ENCODE measurements at places on chromosomes 1 and 21.

- DNase-seq, result no peak
These were observed 6.8 kb downstream of the BSND start for GRCh38 chr1:55005351-55006140.

GRCh38 chr1:44924835-44925464 is 61.4 kb downstream of the EIF2B3 start:
- DNase-seq, result no peak

- no peak for DNase-seq
These were observed 16.7 kb upstream of the TIAM1 start for GRCh38 chr21:31360717-31361116.

DNA sequence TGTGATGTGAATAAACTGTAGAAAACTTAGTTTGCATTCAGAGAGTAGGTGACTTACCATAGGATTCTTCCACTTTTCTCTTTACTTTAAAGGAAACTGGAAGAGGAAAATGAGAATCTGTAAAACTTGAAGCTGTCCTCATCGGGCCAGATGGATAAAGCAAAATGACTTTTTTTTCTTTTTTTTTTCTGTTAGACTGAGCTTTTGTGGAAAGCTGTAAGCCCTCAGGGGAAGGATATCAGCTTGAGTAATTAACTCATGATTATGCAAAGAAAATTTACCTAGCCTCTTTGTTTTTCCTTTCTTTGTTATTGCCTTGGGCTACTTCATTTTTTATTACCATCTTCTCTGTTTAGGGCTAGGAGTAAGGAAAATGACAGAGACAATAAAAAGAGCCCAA is 53.4 kb downstream of the DPH5 start:
- DNase-seq, result no peak

DNA sequence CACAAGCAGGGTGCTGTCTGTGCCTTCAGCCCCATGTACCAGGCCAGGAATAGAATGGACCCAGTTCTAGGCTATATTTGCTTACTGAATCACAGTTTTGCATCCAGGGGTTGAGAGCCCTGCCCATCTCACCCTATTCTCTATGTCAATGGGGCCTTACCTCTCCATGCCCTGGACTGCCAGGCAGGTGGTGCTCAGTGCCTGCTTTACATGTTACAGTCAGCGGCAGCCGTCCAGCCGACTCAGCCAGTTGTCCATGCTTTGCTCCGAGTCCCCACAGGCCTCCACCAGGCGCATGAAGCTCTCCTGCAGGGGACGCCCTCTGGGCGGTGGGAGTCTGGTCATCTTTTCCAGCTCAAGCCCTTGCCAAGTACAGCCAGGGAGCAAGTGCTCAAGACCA is 12.2 kb upstream of the FAM167B start:
- no peak for DNase-seq

- DNase-seq, result no peak
These were observed 35.8 kb downstream of the PLEKHA6 start for GRCh38 chr1:204323887-204324286.

- DNase-seq, result no peak
These were observed 55.2 kb downstream of the TOMM20 start for GRCh38 chr1:235073331-235073967.

DNA sequence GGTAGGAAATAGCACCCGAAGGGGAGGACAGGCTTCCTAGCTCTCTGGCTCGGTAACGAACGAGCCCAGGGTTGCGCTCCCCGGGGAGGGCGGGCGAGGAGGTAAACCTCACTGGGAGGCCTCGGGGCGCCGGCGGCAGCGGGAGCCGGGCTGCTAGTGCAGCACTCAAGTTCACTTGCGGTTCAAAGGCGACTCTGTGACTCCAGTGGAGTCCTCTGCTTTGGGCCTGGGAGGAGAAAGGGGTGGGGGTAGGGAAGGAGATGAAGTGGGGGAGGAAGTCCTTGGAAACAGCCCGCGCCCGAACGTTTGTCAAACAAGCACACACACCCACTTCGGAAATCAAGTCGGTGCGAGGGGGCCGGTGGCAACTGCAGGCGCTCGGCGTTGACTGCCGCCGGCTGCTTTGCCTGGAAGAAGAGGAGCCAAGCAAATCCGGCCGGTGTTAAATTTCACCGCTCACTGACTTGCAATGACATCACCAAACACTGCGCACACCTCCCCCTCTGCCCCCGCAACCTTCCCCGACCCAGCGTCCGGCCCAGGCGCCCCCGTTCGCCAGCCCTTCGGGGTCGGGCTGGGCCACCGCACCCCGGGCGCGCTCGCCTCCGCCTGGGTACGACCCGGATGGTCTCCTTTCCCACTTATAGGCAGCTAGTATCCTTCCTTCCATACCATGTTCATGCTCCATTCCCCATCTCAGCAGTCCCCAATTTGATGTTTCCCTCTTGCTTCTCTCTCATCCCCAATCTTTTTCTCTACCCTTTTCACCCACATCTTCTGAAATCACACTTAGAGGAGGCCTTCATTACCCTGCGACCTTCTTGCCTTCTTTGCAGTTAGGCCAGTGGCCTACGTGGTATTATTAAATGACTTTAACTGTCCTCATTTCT is at the start of gene COL24A1:
COL24A1 (minus strand) TSS at position 207 of the 890 bp plus-strand sequence. CDS start 376 bp downstream, outside the sequence.
- no peak for DNase-seq

DNA sequence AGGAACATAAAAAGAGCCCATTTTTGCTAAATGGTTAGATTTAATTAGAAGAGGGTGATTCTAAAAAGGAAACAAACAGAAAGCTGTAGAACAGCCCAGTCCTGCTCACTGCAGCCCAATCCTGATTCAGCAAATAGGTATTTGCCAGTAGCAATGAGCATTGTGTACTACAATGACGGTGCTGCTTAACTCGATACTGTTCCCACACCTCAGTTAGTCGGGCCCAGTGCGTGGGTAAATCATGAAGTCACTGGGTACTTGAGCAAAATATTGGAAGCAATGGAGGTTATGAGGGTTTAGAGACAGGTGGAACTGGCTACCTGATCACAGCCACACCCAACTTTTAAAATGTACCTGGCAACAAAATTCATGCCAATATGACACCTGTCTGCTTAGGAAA is 101.5 kb upstream of the ADGRL2 start:
- no peak for DNase-seq

DNA sequence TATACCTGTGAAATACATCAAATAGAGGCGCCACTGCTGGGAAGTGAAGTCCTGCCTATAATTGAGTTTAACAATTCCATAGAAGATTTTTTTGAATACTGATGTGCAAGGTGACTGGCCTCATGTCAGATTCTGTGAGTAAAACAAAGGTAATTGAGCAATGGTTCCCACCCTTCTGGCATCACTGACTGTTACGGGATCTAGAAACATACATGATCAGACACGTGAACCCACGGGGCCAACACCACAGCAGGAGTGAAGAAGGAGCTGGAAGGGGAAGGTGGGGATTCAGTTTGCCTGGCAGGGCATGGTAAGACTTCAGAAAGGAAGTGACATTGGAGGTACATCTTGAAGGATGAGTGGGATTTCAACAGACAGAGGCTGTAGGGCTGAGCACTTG is 270.2 kb downstream of the DISC1 start:
- no peak for DNase-seq

DNA sequence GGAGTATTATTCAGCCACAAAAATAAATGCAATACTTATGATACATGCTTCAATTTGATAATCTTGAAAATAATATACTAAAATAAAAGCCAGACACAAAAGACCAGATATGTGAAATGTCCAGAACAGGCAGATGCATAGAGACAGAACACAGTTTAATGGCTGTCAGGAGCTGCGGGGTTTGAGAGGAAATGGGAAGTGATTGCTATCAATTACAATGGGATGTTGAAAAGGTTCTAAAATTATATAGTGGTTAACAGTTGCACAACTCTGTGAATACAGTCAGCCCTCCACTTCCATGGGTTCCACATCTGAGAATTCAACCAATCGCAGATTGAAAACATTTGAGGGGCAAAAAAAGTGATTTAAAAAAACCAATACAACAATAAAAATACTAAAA is 54.0 kb downstream of the LTN1 start:
- no peak for DNase-seq

DNA sequence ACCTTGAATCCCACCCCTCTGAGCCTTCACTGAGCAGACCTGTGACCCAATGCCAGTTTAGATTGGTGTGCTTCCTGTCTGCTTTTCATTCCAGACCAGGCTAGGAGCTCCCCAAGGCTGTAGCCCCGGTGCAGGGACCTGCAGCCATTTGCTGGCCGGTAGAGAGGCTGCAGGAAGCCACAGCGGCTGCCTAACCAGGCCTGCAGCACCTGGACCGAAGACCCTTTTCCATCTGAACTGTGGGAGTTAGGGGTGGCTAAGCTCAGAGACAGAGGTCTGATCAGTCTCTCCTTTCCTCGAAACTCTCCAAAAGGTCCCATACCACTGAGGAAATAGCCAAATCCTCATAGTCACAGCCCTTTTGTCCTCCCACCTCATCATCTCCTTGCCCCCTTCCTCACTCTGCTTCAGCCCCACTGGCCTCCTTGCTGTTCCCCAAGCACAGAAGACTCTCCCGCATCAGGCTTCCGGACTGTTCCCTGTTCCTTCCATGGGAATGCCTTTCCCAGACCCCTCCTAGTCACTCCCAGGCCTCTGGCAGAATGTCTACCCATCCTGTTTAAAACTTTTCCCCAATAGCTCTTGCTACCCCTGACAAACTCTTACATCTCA is 674 bp upstream of the TTC4 start:
- DNase-seq, result no peak

DNA sequence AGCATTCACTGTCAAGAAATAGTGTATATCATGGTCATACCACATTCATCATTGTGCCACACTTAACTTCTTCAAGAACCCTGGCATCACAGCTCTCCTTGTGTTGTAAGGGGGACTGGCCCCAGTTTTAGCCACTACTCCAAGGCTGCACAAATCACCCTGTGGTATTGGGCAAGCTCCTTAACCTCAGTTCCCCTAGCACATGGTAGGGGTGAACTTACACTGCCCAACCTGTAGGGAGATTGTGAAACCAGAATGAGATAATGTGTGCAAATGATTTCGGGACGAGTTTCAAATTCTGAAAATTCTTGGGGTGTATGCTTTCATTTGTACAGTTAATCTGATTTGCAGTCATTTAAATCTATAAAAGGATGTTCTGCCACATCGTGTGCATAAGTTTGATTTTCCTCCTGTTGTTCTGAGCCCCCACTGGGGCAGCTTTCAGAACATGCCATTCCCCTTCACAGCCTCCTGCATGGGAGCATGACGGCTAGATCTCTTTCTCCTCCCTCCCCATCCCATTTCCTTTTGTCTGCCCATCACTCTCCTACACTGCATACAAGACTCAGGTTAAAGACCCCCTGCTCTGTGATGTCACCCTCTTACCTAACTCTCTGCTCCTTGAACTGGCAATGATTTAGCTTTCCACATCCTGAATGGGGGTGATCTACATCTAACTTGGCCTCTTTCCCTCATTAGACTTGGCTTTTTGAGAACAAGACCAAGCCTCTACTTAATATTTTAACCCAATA is 290.3 kb downstream of the CHRM3 start:
- DNase-seq, result no peak

- DNase-seq, result no peak
These were observed 3.6 kb downstream of the NHLH2 start for GRCh38 chr1:115837341-115837739.

GRCh38 chr1:3911981-3912808 is 12.1 kb upstream of the C1orf174 start:
- DNase-seq, result no peak

GRCh38 chr1:181133441-181133951 is 45.0 kb downstream of the IER5 start:
- no peak for DNase-seq

- no peak for DNase-seq
These were observed 85.0 kb upstream of the AK4 start for GRCh38 chr1:65063025-65063424.

DNA sequence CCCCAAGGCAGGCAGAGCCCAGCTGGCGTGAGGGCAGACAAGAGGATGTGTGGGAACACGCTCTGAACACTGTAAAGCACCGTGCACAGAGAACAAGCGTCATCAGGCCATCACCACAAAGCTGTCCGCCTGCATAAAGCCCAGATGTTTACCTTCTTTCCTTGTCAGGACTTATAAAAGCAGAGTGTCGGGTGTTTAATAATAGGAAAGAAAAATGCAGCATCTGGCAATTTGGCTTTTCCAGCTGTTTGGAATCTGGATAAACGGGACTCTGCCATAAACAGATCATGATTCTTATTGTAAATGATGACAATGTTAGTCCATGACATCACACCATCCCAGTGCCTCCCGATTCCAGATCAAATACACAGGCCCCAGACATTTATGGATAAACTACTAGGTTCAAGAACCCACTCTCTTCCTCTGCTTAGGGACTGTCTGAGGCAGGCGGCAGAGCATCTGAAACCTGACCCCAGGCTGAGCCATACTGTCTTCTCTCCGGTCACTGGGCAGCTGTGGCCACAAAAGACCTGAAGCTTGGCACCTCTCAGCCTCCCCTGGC is 4.2 kb downstream of the GLIS1 start:
- no peak for DNase-seq

DNA sequence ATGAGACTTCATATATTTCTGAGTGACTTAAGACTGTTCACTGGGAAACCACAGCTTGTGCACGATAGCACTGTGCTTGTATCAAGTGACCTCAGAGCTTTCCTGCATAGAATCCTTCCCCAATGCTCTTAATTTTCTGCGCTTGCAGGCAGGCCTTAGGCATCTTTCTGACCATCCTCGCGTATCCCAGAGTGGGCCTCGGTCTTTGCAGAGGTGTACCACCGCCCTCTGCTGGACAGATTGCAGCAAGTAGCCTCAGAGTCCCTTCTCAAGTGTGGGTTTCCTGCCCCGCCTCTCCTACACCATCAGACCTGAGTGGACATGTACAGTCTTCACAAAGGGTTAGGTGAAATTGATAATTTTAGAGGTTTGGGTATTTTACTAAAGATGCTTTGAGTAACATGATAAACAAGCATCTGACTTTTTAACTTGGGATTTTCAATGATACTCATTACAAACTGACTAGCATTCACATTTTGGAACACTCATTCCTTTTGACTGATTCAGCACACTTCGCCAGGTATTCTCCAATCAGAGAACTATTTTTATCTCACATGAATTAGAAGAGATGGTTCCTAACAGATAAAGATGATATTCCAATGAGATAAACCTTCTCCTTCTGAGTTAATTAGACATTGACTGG is 246.5 kb upstream of the USP25 start:
- peak; percentile 56 for DNase-seq

DNA sequence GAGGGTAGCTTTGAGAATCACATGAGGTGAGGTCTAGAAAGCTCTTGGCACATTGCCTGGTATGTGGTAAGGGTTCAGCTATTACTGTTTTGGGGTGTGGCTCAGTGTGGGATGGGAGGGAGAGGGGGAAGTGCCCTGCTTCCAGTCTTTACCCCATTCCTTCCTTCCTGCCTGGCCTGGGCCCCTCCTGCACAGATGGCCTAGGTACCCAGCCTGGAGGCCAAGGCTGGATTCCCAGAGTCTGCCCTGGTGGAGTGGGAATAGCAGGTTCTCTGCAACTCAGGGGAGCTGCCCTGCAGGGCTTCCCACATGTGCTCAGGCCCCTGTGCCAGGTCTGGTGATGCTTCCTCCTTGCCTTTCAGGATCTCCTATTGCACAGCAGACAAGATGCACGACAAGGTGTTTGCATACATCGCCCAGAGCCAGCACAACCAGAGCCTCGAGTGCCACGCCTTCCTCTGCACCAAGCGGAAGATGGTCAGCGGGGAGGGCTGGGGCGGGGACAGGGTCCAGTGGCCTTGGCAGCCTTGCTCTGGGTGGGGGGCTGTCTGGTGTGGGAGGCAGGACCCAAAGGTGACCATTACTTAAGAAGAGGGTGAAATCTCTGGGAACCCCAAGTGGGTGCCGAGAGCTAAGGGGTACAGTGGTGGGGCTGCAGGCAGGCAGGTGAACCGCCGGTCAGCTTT is 13.5 kb downstream of the LDLRAP1 start:
- DNase-seq, result no peak
